Cerebellar nuclear complex (tissue), 1 donor: ENCODE measurements at places on chromosomes 11 and 22.

DNA sequence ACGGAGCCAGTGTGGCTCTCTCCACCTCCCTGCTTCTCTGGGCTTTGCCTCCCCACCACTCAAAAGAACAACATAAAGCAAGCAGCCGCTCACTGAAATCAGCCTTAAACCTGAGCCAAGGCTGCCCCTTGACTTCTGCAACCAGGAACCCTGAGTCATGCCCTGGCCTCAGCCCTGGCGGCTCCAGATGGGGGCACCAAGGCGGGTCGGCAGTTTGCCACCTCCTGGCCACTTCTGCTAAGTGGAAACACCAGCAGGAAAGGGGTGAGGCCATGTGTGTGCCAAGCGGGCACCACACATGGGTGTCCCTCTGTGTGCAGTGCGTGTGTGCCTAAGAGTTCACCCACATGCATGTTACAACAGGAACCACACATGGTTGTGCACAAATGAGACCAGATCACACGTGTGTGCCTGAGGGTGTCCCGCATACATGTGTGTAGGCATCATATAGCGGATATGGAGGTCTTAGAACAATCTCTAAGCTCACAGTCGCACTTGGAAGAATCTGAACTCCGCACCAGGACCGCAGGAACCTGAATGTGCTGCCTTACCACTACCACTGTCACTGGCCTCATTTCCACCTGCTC, 221.2 kb downstream of the MN1 start:
- DNase-seq = no peak

- DNase-seq = peak; percentile 82
Observed at GRCh38 chr22:17931400-17931825, 92.9 kb downstream of the MICAL3 start.

DNA sequence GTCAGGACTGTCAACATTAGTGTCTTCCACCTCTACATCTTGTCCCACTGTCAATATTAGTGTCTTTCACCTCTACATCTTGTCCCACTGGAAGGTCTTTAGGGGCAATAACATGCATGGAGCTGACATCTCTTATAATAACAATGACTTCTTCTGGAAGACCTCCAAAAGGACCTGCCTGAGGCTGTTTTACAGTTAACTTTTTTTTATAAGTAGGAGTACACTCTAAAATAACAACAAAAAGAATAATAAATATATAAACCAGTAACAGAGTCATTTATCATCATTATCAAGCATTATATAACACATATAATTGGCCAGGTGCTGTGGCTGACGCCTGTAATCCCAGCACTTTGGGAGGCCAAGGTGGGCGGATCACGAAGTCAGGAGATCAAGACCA, 57.5 kb downstream of the PAK1 start:
- no peak for DNase-seq

GRCh38 chr11:2196970-2197770, 25.6 kb upstream of the TH start:
- DNase-seq = no peak

- peak; percentile 90 for DNase-seq
Observed at GRCh38 chr11:47213950-47214565, 716 bp upstream of the DDB2 start.

GRCh38 chr11:62677156-62677555, 1.7 kb downstream of the UBXN1 start:
- DNase-seq = no peak

DNA sequence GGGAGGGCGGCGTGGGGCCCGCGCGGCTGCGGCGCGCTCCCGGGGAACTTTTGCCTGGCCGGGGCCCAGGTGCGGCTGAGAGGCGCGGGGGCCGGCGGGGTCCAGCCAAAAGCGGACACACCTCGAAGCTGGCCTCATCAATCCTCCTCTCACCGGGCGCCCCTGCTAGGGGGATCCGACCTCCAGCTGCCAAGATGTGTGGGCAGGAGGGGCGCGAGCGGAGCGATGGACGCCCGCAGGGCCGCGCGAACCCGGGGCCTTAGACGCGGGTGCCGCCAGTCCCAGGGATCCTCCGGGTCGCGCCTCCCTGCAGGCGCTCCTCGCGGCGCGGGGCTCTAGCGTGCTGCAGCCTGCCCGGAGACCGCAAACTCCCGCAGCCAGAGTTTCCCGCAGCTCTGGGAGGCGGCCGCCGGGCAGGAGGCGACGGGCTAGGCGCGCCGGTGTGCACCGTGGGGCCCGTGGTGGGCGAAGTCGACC, 785 bp downstream of the IGSF9B start:
- no peak for DNase-seq

GRCh38 chr11:73191151-73191550, 26.9 kb upstream of the P2RY2 start:
- no peak for DNase-seq

- no peak for DNase-seq
Observed at GRCh38 chr11:117883063-117883462, 6.6 kb upstream of the FXYD6 start.

GRCh38 chr22:20022978-20023613, 2.2 kb downstream of the TANGO2 start:
- DNase-seq = no peak

- no peak for DNase-seq
Observed at GRCh38 chr22:18147791-18148190, 2.2 kb upstream of the USP18 start.

GRCh38 chr11:96309016-96309642, 33.9 kb downstream of the MAML2 start:
- DNase-seq = no peak

GRCh38 chr11:69192301-69192721, 36.6 kb downstream of the SMIM38 start:
- no peak for DNase-seq

DNA sequence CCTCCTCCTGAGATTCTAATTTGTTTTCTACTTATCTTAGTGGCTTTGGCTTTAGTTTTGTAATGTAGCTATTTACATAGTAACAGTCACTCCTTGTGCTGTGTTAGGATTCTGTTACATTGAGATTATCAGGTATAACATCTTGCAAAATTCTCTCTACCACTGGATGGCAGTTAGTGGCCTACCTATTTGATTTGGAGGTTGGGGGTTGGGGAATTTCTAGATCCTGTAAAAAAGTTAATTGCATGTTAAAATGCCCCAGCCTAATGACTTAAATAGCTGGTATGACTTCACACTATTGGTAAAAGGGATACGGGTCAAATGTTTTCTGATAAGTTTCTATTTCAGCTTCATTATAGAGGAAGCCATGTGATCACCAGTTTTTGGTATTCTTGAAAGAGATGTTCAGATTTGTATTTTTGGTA, 2.8 kb downstream of the GRK3 start:
- DNase-seq = no peak

DNA sequence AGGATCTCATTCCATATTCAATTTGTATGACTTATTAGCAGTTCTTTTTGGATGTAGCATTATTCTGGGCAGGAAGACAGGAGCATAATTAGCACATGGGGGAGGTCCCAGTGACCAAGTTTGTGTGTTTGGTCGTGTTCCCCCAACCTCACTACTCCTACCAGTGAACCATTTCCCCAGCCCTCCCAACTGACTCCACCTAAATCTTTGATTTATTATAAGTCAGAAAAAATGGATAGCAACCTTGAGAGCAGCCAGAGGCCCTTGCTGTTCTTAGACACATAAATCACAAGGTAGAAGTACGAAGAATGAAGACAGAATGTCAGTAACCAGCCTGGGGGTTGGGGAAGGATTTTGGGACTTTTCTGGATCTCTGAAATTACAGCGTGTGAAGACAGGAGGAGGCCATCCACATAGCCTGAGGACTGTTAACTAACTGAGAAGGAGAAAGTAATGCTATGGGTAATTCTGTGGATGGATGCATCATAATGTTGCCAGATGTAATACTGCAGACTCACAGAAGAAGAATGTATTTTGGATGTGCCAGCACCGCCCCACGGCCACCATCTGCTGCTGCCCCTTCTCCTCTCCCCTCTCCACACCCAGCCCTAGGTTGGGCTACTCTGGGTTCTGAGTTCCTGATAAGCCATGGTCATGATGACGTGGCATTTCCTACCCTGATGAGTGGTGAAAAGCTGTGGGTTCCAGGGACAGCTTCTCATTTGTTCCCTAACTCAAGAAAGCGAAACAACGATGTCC, 124.3 kb upstream of the TTC12 start:
- DNase-seq = no peak

DNA sequence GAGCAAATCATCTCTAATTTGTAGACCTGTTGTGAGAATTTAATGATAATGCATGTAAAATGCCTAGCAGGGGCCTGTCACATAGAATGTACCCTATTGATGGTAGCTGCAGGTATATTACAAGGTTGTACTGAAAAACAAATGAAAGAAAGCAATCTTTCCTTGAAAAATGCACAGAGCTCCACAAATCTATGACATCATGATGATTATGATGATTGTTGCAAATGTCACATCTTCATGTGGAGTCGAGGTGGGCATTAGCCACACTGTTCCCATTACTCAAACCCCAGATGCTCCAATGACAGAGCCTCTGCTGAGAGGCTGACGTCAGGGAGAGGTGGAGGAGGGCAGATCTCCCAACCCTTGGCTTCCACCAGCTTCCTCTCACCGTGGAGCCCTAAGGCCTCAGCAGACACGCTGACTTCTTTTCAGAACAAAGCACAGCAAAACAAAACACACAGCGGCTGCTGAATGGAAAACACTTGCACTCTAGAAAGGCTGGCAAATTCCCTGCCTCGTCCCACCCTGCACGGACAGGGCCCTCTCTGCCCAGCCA, 298.3 kb downstream of the KIRREL3 start:
- no peak for DNase-seq

DNA sequence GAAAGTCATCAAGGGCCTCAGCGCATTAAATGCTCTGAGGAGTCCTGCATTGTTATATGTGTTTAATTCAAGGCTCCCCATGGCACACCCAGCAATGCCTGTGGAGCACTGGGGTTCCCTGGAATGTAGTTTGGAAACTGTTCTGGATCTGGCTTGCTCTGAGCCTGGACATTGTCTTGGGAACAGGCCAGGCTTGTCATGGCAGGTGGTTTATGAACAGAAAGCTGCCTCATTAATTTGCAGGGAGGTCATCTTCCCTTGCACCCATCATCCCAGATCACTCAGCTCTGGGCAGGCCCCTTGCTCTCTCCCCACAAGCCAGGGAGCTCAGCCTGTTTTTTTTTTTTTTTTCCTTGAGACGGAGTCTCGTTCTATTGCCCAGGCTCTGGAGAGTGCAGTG, 32.9 kb downstream of the RPS6KA4 start:
- DNase-seq = no peak

GRCh38 chr11:70147668-70148067, 55.4 kb upstream of the FADD start:
- DNase-seq = no peak

DNA sequence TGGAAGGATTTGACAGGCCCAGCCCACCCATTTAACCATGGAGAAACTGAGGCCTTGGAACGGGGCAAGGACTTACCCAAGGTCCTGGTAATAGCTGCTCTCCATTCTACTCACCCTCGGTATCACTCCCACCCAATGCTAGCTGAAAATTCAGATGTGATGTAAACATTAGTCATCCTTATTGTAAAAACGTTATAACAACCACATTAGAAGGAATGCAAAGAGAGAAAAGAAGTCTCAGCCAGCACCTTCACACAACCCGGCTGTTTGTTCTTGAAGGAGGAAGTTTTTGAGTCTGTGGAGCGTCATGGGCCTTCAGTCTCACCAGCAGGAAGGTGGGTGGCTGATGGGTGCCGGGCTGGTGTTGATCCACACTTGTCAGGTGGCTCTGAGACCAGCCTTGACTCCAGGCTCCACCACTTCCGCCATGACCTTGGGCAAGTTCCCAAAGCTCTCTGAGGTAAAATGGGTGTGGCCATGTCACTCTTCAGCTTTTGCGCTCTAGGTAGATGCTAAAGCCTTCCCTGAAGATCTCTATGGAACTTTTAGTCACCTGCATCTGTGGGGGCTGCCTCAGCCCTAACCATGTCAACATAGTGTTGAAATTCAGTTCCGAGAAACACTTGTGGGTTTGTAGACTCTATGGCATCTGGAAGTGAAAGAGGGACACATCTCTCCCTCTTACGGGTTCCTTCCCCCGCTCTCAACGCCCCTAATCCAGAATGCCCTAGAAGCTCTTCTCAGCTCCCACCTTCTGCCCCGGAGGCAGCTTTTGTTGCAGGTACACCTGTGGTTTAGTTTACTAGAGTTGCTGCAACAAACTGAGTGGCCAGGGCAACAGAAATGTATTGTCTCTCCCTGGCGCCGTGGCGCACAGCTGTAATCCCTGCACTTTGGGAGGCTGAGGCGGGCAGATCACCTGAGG, 14.8 kb downstream of the CD6 start:
- no peak for DNase-seq

DNA sequence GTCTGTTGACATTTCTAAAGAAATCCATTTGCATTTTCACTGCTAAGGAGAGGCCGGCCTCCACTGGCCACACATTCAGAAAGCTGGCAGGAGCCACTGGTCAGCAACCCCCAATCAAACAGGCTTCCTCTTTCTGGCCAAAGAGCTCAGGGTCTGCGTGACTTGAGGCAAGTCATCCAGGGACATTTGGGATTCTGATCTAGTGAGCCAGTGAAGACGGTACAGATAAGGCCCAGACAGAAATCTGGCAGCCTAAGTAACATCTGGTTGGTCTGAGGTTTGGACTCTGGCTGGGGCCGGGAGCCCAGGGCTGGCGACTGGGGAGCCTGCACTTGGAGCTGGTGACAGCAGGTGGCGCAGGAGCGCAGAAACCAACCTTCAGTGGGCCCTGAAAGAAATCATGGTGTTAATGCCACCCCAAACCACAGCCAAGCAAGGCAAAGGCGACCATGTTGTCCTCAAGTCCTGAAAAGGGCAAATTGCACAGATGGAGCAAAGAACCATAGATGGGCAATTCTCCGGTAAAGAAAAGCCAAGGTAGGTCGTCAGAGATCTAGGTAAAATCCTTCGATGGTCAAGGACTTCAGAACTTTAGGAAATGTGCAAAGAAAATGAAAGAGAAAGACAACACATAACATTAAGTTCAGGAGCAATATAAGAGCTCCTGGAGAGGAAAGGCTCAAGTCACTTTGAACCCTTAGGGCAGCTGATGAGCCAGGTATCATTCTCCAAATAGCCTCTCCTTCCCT, 99.4 kb upstream of the BLID start:
- DNase-seq = no peak

DNA sequence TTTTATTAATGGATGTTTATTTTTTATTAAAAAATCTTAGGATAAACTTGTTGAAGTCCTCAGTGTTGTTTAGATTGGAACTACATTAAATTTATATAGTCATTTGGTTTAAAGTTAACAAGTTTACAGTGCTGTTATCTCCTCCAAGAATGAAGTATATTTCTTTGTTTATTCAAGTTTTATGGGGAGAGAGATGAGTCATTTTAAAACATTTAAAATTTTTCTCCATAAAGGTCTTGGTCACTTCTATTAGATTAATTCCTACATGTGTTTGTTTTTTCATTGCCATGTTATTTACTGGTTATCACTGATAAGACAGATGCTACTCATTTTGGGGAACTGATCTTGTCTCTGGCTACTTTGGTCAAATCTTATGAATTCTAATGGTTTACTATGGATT, 429.6 kb downstream of the METTL15 start:
- DNase-seq = no peak

- DNase-seq = no peak
Observed at GRCh38 chr11:72079819-72080325, 470 bp downstream of the NUMA1 start.

- DNase-seq = no peak
Observed at GRCh38 chr11:10181811-10182210, 112.2 kb downstream of the SBF2 start.
